ENCODE measurements at places on chromosomes 12 and 14. TPM values are rescaled to one million over a fixed set of nuclear protein-coding genes. Genes with fewer than 3 reads are reported as not detected.

DNA sequence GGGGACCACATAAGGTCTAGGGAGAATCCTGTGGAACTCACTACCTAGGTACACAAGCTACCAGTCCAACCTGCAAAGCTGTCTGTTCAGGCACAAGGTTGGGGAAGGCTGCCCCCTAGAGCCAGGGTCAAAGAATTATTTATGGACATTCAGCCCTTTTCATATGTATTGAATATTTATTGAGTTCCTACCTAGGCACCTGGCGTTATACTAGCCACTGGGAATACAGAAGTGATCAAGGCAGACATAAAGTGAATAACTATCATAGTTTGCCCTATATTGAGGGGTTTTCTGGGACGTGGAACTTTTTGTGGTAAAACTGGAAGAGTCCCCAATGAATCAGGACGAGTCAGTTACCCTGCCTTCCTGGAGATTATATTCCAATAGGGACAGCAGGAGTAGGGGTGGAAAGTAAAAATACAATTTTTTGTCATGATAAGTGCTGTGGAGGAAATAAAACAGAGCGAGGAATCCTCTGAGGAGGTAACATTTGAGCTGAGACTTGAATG, 5.8 kb upstream of the SLC48A1 start:
- peaks cover under 1% of the 10 kb centered on the region for H3K4me1 ChIP-seq
- no peak overlapping the region for H3K4me3 ChIP-seq
- no peak for DNase-seq
- peaks cover 5% of the 10 kb centered on the region for H3K27me3 ChIP-seq

DNA sequence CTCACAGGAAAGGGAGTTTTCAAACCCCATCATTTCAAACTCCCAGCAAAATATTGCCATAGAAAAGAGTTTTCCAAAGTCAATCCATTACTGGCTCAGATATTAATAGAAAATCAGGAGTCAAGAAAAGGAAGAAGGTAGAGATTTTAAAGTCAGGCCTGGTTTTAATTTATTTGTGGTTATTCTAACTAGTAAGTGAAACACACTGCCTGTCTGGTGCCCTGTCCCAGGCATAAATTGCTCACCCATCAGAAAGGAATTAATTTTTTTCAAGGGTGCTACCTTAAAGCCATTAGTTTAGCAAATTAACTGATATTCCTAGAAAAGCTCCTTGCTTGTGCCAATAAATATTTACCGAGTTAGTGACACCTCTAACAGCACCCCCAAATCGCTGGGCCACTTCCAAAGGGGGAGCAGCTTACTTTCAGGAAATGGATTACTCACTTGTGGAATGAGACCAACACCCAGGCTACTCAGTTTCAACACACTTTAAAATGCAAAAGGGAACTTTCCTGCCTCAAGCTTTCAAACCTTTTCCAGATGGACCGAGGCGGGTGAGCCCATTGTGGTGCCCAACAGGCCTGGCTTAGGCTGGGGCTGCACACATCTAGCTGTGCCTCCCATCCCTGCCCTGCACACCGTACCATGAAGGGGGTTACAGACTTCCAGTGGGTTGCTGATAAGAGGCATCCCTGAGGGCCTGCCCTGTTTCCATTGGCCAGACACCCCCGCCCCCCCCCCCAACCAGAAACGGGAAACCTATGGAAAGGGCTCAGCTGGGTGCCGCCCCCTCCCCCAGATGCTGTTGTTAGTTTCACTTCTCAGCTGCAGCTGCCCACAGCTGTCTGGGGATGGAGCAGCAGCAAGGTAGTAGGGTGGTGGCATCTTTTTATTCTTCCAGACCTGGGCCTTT, 117.2 kb downstream of the SAMD4A start:
- peaks cover 12% of the 10 kb centered on the region for H3K4me1 ChIP-seq
- no peak overlapping the region for H3K4me3 ChIP-seq
- H3K36me3 ChIP-seq: no peaks in the 10 kb centered on the region
- H3K27me3 ChIP-seq: peaks cover 64% of the 10 kb centered on the region
- H3K27ac ChIP-seq: no peak overlapping the region

- H3K36me3 ChIP-seq: no peaks in the 10 kb centered on the region
- no peak for DNase-seq
- no peak overlapping the region for H3K4me3 ChIP-seq
- H3K27me3 ChIP-seq: no peaks in the 10 kb centered on the region
These were observed 495.1 kb upstream of the CCDC196 start for GRCh38 chr14:65991104-65991503.

- H3K4me1 ChIP-seq: peaks cover 6% of the 10 kb centered on the region
- H3K27me3 ChIP-seq: no peaks in the 10 kb centered on the region
- no peak overlapping the region for H3K27ac ChIP-seq
- H3K36me3 ChIP-seq: no peaks in the 10 kb centered on the region
- DNase-seq: no peak
- H3K4me3 ChIP-seq: no peak overlapping the region
These were observed 247.2 kb downstream of the ALX1 start for GRCh38 chr12:85527192-85527591.

DNA sequence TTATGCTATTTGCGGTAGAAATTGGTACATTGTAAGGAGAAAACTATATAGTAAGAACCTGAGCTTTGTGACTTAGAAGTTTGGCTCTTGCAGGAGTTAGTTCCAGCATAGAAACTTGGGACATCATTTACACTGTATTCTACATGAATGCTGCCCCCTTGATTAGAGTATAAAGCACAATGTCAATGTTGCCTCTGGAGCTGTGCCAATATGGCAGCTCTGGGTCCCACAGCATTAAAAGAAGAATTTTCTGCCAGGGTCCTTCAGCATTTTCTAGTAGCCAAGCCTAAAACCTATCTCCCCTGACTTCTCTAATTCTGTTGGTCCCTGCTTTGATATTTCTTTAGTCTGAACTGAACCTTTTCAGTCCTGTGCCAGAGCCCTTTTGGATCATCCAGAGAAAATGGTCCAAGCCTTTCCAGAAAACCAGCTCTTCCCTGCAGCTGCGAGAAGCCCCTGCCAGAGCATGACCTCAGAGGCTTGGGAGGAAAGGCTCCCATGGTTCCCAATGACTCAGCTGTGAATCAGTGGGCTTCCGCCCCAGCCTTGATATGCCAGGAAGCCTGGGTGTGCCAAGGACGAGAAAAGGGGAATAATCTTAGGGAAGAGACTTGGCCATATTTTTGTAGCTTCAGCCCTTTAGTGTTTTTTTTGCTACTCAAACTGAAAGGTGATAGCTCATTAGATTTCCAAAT, 43.2 kb downstream of the PLEKHG7 start:
- H3K4me3 ChIP-seq: no peak overlapping the region
- no peak overlapping the region for H3K27ac ChIP-seq
- no peak for DNase-seq
- H3K27me3 ChIP-seq: peaks cover 5% of the 10 kb centered on the region

- no peak overlapping the region for H3K4me3 ChIP-seq
- H3K27ac ChIP-seq: no peak overlapping the region
- no peaks in the 10 kb centered on the region for H3K4me1 ChIP-seq
- no peak for DNase-seq
- no peaks in the 10 kb centered on the region for H3K27me3 ChIP-seq
These were observed 5.1 kb downstream of the PSMB11 start for GRCh38 chr14:23047034-23047634.

- H3K27ac ChIP-seq: no peak overlapping the region
- H3K4me1 ChIP-seq: peaks cover 7% of the 10 kb centered on the region
- no peaks in the 10 kb centered on the region for H3K36me3 ChIP-seq
- peaks cover 34% of the 10 kb centered on the region for H3K27me3 ChIP-seq
These were observed 98.4 kb downstream of the APAF1 start for GRCh38 chr12:98743362-98743953.

DNA sequence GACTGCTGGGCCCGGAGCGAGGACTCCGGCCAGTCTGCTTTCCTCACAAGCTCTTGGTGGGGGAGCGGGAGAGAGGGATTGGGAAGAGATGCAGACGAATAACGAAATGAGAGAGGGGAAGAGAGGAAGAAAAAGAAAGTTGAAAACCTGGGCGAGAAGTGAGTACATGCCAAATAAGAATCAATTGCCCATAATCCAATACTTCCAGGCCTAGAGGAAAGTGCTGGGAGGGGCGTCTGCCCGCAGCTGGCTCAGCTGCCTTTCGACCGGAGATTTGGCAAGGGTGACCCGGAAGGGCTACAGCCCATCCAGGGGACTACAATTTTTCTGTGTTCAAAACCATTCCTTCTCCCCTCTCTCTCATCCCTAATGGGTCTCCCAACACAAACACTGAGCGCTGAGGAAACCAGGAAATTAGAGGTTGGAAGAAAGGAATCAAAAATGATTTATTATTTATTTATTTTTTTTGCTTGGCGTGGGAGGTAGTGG, 4.9 kb downstream of the NKX2-1 start:
- no peaks in the 10 kb centered on the region for H3K4me1 ChIP-seq
- peaks cover 56% of the 10 kb centered on the region for H3K27me3 ChIP-seq
- no peaks in the 10 kb centered on the region for H3K36me3 ChIP-seq
- H3K4me3 ChIP-seq: no peak overlapping the region
- no peak overlapping the region for H3K27ac ChIP-seq

DNA sequence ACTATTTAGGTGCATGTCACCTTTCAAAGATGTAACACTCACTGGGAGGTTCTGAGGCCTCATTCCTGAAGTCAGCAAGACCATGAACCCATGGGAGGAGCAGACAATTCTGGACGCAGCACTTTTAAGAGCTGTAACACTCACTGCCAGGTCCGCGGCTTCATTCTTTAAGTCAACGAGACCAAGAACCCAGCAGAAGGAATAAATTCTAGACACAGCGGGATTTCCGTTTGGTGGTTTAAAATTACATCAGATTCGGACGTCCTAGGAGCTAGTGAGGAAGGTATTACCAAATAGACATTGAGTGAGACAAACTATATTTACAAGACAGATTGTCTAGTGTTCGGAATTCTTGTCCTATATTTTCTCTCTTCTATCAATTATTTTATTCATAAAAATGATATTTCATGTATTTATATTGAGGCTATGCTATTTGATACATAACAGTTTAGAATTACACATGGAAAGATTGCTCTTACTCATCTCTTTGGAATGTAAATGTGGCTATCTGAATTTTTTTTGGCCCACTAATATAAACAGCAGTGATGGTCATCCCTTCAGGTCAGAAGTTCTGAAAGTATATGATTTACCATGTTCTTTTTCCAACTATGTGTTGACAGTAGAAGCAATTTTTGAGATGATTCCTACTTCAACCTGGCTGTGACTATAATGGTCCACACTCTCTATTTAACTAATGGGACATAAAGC, 1973.0 kb upstream of the FLRT2 start:
- H3K4me1 ChIP-seq: no peaks in the 10 kb centered on the region
- H3K4me3 ChIP-seq: no peak overlapping the region
- no peak for DNase-seq
- H3K36me3 ChIP-seq: no peaks in the 10 kb centered on the region
- no peak overlapping the region for H3K27ac ChIP-seq
- H3K27me3 ChIP-seq: no peaks in the 10 kb centered on the region

DNA sequence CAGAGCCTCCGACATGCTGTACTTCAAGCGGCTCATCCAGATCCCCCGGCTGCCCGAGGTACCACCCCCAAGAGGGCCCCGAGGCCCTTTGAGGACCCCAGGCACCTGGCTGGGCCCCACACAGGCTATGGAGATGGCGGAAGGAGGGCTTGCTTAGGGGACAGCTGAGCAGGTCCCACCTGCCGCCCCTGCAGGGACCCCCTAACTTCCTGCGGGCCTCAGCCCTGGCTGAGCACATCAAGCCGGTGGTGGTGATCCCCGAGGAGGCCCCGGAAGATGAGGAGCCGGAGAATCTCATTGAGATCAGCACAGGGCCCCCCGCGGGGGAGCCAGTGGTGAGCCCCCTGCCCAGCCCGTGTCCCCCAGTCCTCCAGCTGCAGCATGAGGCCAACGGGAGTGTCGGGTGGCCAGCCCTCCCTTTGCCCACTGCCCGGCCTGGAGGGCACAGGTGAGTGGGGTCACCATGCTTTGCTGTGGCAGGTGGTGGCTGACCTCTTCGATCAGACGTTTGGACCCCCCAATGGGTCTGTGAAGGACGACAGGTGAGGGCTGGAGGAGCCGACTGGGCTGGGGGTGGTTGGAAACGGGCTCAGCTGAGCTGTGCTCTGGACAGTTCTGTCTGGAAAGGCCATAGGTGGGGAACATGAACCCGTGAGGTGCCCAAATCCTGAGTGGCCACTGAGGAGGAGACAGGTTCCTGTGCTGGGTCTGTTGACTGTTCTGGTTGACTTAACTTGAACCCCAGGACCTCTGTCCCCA, 20.0 kb downstream of the HIP1R start:
- no peak for DNase-seq
- H3K27me3 ChIP-seq: no peaks in the 10 kb centered on the region
- no peak overlapping the region for H3K4me3 ChIP-seq
- H3K27ac ChIP-seq: no peak overlapping the region
- H3K36me3 ChIP-seq: no peaks in the 10 kb centered on the region

DNA sequence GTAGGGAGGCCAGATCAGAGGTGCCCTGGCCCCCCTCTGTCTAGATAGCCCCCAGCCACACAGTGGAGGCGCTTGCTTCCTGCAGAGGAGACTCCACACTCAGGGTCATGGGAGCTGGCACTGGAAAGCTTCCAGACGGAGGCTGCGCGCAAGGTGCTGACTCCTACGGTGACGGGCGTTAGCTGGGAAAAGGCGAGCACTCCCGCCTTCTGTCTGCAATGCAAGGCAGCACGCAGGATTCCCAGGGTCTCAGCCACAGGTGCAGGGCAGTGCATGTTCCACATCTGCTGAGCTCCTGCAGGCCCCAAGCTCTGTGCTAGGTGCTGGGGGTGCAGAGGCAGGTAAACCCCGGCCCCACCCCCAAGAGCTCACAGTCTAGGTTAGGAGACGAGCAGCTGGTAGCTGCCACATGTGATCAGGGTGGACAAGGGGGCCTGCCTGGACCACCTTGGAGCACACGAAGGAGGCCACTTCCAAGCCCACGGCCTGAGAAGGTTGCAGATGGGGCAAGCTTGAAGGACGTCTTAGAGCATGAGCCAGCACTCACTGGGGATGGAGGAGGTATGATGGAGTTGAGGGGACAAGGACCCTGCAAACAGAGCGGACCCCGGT, 310.9 kb upstream of the DIO3 start:
- DNase-seq: no peak
- peaks cover 14% of the 10 kb centered on the region for H3K4me1 ChIP-seq
- no peak overlapping the region for H3K27ac ChIP-seq
- H3K4me3 ChIP-seq: no peak overlapping the region
- no peaks in the 10 kb centered on the region for H3K36me3 ChIP-seq

DNA sequence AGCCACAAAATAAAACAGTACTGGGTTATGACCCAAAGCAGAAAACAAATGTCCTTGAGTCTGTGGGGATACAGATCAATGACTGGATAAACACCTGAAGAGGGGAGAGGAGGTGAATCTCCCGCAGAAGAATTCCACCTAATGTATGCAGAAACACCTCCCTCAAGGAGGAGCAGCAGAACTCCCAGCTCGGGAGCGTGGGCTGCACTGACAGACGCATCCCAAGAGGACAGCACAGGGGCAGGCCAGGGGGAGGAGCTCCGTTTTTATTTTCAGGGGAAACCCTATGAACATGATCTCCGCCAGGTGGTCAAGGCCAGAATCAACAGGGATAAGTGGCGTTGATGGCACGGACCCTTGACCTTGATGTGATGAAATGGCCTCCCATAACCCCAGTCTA, 41.8 kb upstream of the PPP2R5C start:
- no peak overlapping the region for H3K4me3 ChIP-seq
- no peaks in the 10 kb centered on the region for H3K36me3 ChIP-seq
- H3K4me1 ChIP-seq: peaks cover 54% of the 10 kb centered on the region

GRCh38 chr14:73058922-73059673, 764 bp downstream of the RBM25 start:
- no peak for DNase-seq
- no peak overlapping the region for H3K27ac ChIP-seq
- peaks cover 18% of the 10 kb centered on the region for H3K4me1 ChIP-seq
- no peaks in the 10 kb centered on the region for H3K27me3 ChIP-seq

The CPNE8 gene
- 5.5 TPM for total RNA-seq

The TESPA1 gene
- total RNA-seq: 45.9 TPM

The TAC3 gene
- 0.45 TPM for total RNA-seq

The RFLNA gene
- not detected for total RNA-seq

The MYH6 gene
- total RNA-seq: 0.28 TPM

The PMEL gene
- total RNA-seq: not detected

The ACOT2 gene
- 10.2 TPM for total RNA-seq

The GSC gene
- total RNA-seq: not detected

The LIN7A gene
- total RNA-seq: not detected

All from natural killer cell treated with Interleukin-12 subunit alpha and Interleukin-12 subunit beta and Interleukin-15 and Interleukin-18, amount 100 ng/mL, for 72 hours (primary cell).